Fibroblast of skin of back (primary cell): ENCODE measurements at places on chromosomes 3 and 15.
A peak's percentile ranks its signal among the peaks of the same experiment; 100 is the strongest.

DNA sequence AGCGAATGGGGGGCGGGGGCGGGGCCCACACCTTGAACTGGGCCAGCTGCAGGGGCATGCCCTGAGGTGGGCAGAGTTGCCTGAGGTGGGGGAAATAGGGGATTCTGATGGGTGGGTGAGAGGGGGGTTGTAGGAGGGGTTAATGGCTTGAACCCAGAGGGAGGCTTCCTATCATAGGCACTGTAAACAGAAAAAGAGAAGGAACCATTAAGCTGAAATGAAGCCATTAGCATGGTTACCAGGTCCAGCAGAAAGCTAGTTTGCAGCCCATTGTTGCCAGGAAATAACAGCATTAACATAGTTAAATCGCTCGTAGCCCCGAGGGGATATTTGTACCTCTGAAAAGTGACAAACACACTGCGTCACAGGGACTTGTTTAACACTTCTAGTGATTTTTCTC is 29.0 kb downstream of the ETV5 start:
- no peak for DNase-seq

GRCh38 chr3:128328546-128329458 is 137.9 kb downstream of the DNAJB8 start:
- DNase-seq: no peak

DNA sequence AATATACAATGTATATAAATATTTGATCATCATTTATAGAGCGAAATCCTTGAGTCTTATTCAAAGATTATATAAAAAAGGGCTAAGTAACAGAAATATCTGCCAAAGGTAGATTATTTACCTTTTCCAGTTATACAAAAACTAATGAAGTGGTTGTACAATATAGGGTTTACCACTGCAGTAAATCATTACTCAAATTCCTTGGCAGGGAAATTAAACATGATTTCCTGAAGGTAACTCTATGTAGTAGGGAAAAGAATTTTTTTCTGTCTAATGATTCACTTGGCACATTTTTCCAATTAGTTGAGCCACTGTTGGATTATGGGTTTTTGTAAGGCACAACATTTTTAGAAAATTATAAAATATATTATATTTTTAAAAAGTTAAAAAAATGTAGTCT is 129.6 kb downstream of the NR2F2 start:
- no peak for DNase-seq

DNA sequence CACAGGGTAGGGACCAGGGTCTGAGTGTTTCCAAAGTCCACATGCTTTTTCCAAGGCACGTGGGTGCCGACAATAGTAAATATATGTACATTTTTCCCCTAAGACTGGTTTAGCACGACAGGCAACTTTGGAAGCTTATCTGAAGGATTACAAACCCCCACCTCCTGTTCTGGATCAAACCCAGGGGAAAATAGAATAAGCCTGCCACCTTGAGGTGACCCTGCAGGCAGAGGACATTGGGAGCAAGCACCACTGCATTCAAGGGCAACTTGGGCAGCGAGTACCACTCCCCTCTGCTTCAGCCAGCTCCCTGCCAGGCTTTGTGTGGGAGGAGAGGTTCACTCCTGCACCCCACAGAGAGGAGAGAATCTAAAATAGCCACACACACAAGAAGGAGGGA is 44.8 kb downstream of the KBTBD12 start:
- peak; percentile 49 for DNase-seq

- no peak for DNase-seq
Observed at GRCh38 chr3:58020783-58021071, 12.5 kb downstream of the FLNB start.

GRCh38 chr15:49306551-49306950 is 116.5 kb upstream of the FGF7 start:
- no peak for DNase-seq

DNA sequence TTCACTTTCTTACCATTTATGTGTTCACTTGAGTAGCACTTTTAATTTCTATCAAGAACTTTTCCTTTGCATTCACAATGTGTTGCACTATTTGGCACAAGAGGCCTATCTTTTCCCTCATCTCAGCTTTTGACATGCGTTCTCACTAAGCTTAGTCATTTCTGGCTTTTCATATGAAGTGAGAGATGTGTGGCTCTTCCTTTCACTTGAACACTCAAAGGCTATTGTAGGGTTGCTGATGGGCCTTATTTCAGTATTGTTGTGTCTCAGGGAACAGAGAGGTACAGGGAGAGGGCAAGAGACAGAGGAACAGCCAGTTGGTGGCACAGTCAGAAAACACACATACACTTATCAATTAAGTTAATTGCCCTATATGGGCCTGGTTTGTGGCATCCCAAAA is 127.4 kb upstream of the MLF1 start:
- DNase-seq: no peak

DNA sequence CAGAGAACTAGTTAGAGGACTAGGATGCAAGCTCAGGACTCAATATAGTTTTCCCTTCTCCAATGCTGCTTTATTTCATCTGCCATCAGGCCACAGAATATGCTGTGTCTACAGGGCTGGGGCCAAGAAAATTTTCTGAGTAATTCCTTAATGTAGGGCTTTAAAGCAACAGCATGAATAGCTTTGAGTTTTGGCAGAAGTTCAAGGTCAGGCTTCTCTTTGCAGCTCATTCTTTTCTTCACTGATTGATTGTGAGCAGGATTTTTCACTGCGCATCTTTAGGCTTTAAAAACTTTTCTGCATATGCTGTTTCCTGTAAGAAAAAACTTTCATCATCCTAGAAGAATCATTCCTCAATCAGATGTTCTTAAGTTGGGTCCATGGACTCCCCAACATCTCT is 4.6 kb downstream of the TMEM108 start:
- peak; percentile 50 for DNase-seq

- peak; percentile 42 for DNase-seq
Observed at GRCh38 chr15:50675535-50676144, 11.0 kb downstream of the TRPM7 start.

GRCh38 chr15:43775411-43775965 is 1.3 kb downstream of the ELL3 start:
- DNase-seq: peak; percentile 63

DNA sequence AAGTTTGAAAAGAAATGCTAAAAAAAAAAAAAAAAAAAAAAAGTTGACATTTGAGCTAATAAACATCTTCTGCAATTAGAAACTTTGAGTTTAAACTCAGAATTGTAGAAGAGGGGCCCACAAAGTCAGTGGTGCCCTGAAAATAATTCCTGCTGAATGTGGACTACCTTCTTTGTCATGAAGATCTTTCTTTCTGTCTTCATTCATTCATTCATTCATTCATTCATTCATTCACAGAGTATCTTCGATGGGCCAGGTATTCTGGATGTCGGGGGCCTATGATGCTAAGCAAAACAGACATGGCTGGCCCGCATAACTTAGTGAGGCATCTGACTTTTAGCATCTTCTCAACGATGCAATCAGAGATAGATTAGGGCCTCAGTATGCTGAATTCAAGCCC is 24.6 kb downstream of the ETV5 start:
- no peak for DNase-seq

GRCh38 chr15:77606142-77607034 is 26.3 kb downstream of the LINGO1 start:
- DNase-seq: peak; percentile 56
